ENCODE measurements at places on chromosomes 13 and 19. TPM values are rescaled to one million over a fixed set of nuclear protein-coding genes. Genes with fewer than 3 reads are reported as not detected.

Gene ZNF600
- total RNA-seq, result 2.7 TPM

Gene ATP4A
- total RNA-seq, result not detected

Gene ZNF562
- total RNA-seq, result 1.6 TPM

DNA sequence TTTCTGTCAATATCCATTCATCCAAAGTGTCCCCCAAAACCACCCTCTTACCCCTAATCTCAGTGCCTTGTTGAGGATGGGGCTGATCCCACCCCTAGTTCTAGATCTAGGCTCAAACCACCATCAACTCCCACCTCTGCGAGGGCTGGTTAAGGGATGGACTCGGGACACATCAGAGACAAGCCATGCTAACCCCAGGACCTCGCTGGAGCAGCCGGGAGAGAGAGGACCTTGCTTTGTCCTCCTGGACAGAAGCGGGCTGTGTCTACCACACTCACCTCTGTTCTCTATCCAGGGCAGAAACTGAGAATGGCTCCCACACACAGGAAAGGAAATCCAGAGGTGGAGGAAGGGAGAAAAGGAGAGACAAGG lies 90.8 kb upstream of the UQCRFS1 start:
- no peaks in the 10 kb centered on the region for H3K36me3 ChIP-seq
- H3K27ac ChIP-seq, result no peak overlapping the region
- DNase-seq, result no peak
- H3K4me3 ChIP-seq, result no peak overlapping the region
- peaks cover under 1% of the 10 kb centered on the region for H3K4me1 ChIP-seq
- peaks cover 35% of the 10 kb centered on the region for H3K27me3 ChIP-seq

Gene ZNF98
- not detected for total RNA-seq

DNA sequence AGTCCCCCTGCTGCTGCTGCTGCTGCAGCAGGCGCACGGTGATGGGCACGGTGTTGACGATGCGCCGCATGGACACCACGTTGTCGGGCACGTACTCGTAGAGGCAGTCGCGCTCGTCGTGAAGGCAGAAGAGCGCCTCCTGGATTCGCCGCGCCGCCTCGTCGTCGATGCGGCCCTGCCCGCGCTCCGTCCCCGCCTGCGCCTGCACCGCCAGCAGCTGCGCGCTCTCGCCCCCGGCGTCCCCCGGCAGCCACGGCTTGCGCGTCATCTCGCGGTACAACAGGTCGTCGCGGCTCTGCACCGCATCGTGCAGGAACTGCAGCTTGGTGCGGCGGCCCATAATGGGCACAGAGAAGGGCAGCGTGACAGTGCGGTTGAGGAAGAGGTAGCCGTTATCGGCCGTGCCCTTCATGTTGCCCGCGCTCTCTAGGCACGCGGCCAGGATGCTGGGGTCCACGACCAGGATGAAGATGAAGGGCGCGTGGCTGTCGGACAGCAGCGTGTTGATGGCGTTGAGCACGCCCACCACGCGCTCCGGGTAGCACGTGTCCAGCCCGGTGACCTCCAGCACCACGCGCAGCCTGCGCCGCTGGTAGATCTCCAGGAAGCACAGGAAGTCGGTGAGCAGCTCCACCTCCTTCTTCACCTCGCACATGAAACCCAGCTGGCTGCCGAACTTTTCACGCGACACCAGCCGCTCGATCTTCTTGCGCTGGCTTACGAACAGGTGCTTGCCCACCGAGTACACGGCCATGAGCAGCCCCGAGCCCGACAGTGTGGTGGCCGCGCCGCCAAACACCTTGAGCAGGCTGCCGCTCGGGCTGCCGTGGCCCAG lies 8.1 kb downstream of the NKPD1 start:
- peaks cover 11% of the 10 kb centered on the region for H3K4me1 ChIP-seq
- peak; percentile 85 for DNase-seq
- peaks cover 67% of the 10 kb centered on the region for H3K27me3 ChIP-seq
- H3K4me3 ChIP-seq, result peak overlapping the region; percentile 43
- H3K27ac ChIP-seq, result no peak overlapping the region

DNA sequence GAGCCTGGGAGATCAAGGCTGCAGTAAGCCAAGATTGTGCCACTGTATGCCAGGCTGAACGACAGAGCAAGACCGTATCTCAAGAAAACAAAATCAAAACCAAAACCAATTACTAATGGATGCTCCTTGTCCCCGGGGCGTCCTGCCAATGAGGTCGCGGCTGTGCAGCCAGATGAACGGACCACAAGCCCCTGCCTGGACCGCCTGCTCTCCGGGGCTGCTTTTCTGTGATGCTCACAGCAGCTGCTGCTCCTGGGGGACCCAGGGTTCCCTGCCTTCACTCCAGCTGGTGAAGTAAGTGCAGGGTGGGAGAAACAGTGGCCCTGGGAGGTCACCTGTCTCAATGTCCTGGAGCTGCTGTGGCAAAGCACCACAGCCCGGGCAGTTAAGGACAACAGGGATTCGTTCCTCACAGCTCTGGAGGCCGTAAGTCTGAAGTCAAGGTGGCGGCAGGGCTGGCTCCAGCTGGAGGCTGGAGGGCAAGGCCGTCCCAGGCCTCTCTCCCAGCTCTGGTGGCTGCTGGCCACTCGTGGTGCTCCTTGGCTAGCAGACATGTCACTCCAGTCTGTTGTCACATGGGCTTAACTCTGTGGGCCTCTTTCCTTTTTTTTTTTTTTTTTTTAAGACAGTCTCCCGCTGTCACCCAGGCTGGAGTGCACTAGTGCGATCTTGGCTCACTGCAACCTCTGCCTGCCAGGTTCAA lies 10.1 kb downstream of the COPE start:
- H3K4me3 ChIP-seq, result no peak overlapping the region
- DNase-seq, result no peak
- no peaks in the 10 kb centered on the region for H3K36me3 ChIP-seq
- no peak overlapping the region for H3K27ac ChIP-seq

- H3K27me3 ChIP-seq, result no peaks in the 10 kb centered on the region
- H3K36me3 ChIP-seq, result no peaks in the 10 kb centered on the region
- no peaks in the 10 kb centered on the region for H3K4me1 ChIP-seq
- DNase-seq, result no peak
- H3K27ac ChIP-seq, result no peak overlapping the region
- no peak overlapping the region for H3K4me3 ChIP-seq
Observed at GRCh38 chr19:13926715-13927114, 11.5 kb downstream of the PODNL1 start.

DNA sequence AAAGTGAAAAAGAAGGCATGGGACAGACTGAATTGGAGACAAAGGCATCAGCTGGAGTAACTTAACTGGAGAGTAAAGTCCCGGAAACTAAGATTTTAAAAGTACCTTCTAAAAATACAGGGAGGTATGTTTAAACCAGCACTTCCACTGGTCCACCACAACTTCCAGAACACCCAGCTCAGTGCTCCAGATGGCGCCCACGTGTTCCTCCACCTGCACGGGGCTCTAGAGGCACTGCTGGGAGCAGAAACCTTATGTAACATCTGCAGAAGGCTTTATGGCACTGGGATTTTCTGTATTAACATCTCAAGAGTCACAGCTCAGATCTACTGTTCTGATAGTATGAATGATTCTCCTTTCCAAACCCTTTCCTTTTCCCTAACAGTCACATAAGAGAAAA lies 252.1 kb downstream of the DCLK1 start:
- no peak overlapping the region for H3K4me3 ChIP-seq
- no peaks in the 10 kb centered on the region for H3K4me1 ChIP-seq
- no peak overlapping the region for H3K27ac ChIP-seq
- no peaks in the 10 kb centered on the region for H3K27me3 ChIP-seq

Gene ARMC6
- 35.0 TPM for total RNA-seq

Gene SCEL
- total RNA-seq, result not detected

Gene NLRP8
- total RNA-seq, result not detected

- H3K27ac ChIP-seq, result no peak overlapping the region
- H3K4me1 ChIP-seq, result peaks cover 27% of the 10 kb centered on the region
Observed at GRCh38 chr13:112704308-112705145, 14.7 kb downstream of the ATP11A start.
